ENCODE measurements at places on chromosomes 2 and 18. TPM values are rescaled to one million over a fixed set of nuclear protein-coding genes. Genes with fewer than 3 reads are reported as not detected.

GRCh38 chr2:12587729-12588522 is 128.8 kb upstream of the TRIB2 start:
- no peaks in the 10 kb centered on the region for H3K36me3 ChIP-seq
- H3K4me1 ChIP-seq: peaks cover 32% of the 10 kb centered on the region
- no peak for DNase-seq

GRCh38 chr18:13216711-13217465 is 1.7 kb upstream of the LDLRAD4 start:
- H3K27me3 ChIP-seq: no peaks in the 10 kb centered on the region
- H3K36me3 ChIP-seq: no peaks in the 10 kb centered on the region
- peak overlapping the region; percentile 76 for H3K27ac ChIP-seq
- peak overlapping the region; percentile 48 for H3K4me3 ChIP-seq
- H3K4me1 ChIP-seq: peaks cover 16% of the 10 kb centered on the region

DNA sequence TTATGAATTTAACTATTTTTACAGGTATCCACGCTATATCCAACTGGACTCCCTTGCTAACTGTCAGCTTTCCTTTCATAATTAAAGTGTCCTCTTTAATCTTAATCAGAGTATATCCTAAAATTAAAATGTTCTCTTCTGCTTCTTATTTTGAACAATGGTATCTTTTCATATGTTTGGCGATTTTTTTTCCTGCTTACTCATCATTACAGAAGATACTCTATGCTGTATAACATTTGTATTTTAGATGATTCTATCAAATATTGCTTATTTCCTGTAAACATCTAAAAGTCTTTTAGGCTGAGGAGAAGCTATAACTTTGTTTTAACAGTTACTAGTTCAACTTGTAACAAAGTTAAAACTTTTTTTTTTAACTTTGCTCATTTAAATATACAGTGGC is 17.4 kb downstream of the SCN2A start:
- no peaks in the 10 kb centered on the region for H3K27me3 ChIP-seq
- no peaks in the 10 kb centered on the region for H3K4me1 ChIP-seq
- DNase-seq: no peak
- no peak overlapping the region for H3K27ac ChIP-seq
- no peak overlapping the region for H3K4me3 ChIP-seq

GRCh38 chr2:85786865-85787264 is 33.1 kb downstream of the ATOH8 start:
- H3K27ac ChIP-seq: no peak overlapping the region
- no peak for DNase-seq
- H3K36me3 ChIP-seq: no peaks in the 10 kb centered on the region
- H3K4me3 ChIP-seq: no peak overlapping the region

DNA sequence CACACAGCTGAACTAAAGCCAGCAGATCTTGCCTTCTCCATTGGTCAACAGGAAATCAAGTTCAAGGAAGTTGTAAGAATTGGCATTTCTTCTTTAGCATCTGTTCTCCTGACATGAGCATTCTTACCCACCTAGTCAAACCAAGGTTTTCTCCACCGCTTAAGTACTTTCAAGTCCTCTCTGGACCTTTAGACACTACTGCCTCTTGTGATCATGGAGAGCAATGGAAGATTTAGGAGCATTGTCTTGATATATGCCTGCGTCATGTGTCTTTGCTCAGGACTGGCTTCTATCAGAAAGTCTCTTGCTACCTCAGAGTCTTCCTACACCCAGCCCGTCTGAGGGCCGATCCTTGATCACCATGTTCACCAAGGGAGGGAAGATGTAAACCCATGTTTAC is 262.2 kb downstream of the PHLPP1 start:
- H3K4me1 ChIP-seq: no peaks in the 10 kb centered on the region
- H3K27ac ChIP-seq: no peak overlapping the region
- DNase-seq: no peak
- no peaks in the 10 kb centered on the region for H3K36me3 ChIP-seq
- H3K27me3 ChIP-seq: no peaks in the 10 kb centered on the region
- H3K4me3 ChIP-seq: no peak overlapping the region

DNA sequence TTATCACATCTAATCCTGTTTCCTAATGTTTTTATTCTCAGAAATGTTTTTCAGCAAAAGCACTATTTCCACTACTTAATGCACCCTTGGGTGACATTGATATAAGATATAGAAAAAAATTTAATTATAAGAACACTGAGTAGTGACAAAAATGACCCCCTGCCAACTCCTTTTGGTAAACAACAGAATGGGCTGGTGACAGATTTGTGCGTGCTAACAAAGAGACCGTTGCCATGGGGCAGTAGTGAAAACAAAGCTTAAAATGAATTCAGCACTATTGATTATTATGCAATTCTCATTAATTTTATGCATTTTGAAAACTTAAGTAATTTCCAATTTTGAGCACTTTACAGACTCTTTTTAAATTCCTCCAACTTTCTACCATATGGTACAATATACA is 33.1 kb downstream of the RDH14 start:
- no peaks in the 10 kb centered on the region for H3K36me3 ChIP-seq
- no peak overlapping the region for H3K27ac ChIP-seq
- H3K27me3 ChIP-seq: no peaks in the 10 kb centered on the region
- no peaks in the 10 kb centered on the region for H3K4me1 ChIP-seq

DNA sequence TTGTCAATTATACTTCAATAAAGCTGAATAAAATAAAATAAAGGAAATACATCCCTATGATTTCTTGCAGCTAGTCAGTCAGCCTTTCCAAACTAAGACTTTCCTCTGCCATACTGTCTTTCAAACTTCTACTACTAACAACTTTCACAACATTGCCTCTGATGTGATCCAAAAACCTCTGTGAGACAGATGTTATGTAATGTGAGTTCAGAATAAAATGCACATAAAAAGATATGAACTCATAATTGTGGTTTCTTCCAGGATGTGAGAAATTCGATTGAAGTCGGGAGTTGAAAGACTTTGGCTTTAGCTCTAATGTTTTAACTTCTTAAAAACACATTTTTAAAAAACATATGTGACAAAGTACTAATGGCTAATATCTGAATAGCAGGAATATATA is 98.7 kb downstream of the PIGN start:
- no peak overlapping the region for H3K27ac ChIP-seq
- H3K4me3 ChIP-seq: no peak overlapping the region
- peaks cover 18% of the 10 kb centered on the region for H3K4me1 ChIP-seq
- peak; percentile 69 for DNase-seq

DNA sequence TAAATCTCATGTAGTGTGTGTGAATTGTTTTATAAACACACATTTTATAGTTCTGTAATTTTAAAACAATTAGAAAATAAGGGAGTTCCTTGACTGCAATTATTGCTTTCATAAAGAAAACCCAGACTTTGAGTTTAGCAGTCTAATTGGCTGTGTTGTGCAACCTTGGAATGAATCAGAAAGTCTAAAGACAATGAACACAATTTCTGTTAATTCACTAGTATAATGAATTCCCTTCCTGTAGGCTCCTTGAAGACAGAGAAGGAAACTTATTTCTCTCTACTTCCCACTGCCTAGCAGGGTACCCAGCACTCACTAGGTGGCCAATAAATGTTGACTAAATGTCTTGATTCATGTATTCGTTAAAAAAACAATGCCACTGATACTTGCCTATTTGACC is 79.9 kb downstream of the ANTXR1 start:
- no peaks in the 10 kb centered on the region for H3K36me3 ChIP-seq
- no peak overlapping the region for H3K4me3 ChIP-seq
- DNase-seq: no peak
- no peaks in the 10 kb centered on the region for H3K4me1 ChIP-seq
- H3K27me3 ChIP-seq: no peaks in the 10 kb centered on the region

DNA sequence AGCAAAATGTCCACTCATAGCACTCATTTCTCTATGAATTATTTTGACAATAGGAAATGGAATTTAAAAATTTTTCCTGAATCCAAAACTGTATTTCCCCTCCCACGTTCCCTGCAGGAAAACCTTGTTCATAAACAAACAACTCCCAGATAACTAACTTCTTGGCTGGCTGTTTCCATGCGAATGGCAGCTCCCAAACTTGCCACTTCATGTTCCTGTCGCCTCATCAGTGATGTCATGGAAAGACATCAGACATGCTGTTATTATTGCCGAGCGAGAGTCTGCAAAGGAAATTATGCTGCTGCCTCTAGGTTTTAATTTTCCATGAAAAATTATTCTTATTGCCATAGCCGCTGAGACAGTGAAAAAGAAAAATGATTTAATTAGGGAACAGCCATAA is 117.0 kb upstream of the RIOK3 start:
- no peaks in the 10 kb centered on the region for H3K36me3 ChIP-seq
- H3K4me1 ChIP-seq: no peaks in the 10 kb centered on the region
- H3K27me3 ChIP-seq: no peaks in the 10 kb centered on the region
- H3K4me3 ChIP-seq: no peak overlapping the region

C1QL2 gene
- total RNA-seq: not detected

ATP6V1C2 gene
- not detected for total RNA-seq

CROCC2 gene
- 0.22 TPM for total RNA-seq
